Stimulated activated CD8-positive, alpha-beta memory T cell treated with anti-CD3 and anti-CD28 coated beads, Interleukin-7, amount 100 ng/mL, for 4 hours (primary cell): ENCODE measurements at places on chromosomes 3 and 15.

- no peak for DNase-seq
These were observed 15.4 kb downstream of the ALPK3 start for GRCh38 chr15:84832448-84833040.

- no peak for DNase-seq
These were observed 5.9 kb downstream of the STOML1 start for GRCh38 chr15:73986055-73986775.

- DNase-seq: no peak
These were observed 6.7 kb upstream of the TM4SF1 start for GRCh38 chr3:149384167-149384566.

GRCh38 chr3:177742273-177742672 lies 545.0 kb upstream of the TBL1XR1 start:
- no peak for DNase-seq

DNA sequence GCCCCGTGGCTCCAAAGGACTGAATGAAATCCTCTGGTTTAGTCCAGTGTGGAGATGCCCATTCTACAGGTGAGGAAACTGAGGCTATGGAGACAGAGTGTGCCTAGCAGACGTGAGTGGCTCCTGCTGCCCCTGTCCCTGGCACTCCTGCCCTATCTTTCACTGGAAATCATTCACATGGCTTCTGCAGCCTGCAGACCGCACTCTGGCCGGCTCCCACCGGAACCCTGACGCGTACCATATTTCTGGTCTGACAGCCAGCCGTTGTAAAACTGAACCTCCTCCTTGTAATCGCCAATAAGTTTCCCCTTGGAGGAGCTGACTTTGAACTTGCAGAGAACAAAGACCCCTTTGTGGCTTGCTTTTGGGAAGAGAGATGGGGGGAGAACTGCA lies 136.5 kb downstream of the CHSY1 start:
- DNase-seq: no peak

DNA sequence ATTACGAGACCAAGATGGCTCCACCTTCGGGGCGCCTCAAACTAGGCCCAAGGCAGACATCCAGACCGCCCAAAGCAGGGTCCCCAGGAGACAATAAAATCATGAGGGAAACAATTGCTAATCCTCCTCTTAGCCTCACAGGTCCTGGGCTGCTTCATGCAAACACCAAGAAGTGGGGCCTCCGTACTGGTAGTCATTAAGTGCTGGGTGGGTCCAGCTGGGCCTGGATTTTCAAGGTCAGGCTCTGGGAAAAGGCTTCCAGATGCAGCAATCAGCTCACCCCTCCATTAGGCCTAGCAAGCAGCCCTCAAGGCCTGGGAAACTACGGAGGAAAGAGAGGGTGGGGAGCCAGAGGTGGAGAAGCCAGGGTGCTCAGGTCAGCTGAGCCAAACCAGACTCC lies 634 bp downstream of the FBXL22 start:
- DNase-seq: no peak

DNA sequence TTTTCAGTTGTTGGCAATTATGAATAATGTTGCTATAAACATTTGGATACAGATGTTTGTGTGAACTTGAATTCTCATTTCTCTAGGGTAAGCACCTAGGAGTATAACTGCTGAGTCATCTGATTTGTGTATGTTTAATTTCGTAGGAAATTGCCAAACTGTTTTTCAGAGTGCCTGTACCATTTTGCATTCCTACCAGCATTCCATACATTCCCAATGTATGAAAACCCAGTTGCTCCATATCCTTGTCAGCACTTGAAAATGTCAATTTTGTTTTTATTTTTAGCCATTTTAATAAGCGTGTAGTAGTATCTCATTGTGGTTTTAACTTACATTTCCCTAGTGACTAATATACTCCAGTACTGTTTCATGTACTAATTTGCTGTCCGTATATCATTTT lies 98.5 kb upstream of the TSC22D2 start:
- DNase-seq: no peak

- no peak for DNase-seq
These were observed 14.2 kb upstream of the U2SURP start for GRCh38 chr3:142987080-142987700.

DNA sequence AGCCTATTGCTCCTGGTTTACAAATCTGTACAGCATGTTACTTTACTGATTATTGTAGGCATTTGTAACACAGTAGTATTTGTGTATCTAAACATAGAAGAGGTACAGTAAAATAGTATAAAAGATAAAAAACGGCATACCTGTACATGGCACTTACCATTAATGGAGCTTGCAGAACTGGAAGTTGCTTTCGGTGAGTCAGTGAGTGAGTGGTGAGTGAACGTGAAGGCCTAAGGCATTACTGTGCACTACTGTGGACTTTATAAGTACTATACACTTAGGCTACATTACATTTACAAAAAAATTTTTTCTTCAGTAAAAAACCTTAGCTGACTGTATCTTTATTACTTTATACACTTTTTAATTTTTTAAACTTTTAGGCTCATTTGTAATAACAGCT lies 90.9 kb downstream of the RAP2B start:
- DNase-seq: no peak

- no peak for DNase-seq
These were observed 17.8 kb upstream of the CMTM7 start for GRCh38 chr3:32373844-32374243.

- no peak for DNase-seq
These were observed 15.8 kb upstream of the RFTN1 start for GRCh38 chr3:16529264-16529663.

DNA sequence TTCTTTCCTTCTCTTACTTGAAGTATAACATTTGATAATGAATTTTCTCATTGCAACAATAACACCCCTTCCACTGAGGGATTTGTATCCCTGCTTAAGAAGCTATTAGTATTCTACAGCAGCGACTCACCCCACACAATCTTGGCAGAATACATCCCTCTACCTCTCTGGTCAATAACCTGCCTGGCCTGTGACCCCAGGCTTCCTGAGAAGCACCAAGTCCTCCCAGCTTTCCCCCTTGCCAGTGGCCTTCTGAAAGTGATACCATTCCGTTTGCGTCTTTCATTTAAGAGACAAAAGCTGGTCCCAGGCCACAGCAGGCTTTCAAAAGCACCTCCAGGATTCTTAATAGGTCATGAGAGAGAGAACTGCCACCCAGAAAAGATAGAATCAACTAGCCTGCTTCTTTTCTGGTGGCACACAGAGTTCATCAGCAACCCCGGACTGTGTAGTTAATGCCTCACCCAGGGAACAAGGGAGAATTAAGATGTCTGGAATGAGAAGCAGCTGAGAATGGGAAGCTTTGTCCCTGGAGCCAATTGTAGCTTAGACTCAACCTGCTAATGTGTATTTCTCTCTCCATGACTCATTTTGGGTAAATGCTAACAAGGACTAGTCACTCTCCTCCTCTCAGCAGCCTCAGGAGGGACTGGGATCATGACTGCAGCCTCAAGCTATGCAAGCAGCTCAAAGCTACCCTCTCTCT lies 101.0 kb upstream of the CPNE4 start:
- no peak for DNase-seq

DNA sequence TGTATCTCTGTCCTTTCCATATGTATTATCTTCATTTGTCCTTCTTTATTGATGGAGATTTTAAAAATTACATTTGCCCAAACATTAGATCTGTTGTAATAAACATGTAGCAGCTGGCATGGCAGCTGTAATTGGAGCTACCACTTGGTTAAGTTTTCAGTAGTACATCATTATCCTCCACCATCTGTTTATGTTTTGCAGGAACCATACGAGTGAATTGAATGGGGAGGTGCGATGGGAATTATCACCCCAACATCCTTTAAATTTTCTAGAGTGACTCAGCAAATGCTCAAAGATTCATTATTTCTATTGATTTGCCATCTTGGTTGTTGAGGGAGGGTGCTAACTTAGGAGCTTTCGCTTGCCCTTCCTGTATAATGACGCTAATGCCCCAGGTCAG lies 32.6 kb upstream of the NOX5 start:
- no peak for DNase-seq

DNA sequence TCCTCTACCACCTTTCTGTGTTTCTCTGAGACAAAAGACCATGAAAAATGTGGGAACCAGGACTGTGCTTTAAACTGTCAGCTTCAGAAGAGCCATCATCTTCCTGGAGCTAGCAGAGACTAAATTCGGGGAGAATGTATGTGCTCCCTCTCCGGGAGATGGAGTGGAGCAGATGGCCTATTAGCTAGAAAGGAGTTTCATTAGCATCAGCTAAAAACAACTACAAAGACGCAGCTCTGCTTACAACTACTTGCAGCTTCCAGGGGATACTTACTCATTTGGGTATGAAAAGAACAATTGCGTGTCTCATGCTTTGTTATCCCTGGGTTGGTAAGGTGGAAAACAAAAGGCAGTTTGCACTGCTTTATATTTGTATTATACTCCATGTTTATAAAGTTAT lies 159.6 kb downstream of the MFSD1 start:
- DNase-seq: no peak

GRCh38 chr3:13750731-13751130 lies 129.1 kb downstream of the WNT7A start:
- no peak for DNase-seq

DNA sequence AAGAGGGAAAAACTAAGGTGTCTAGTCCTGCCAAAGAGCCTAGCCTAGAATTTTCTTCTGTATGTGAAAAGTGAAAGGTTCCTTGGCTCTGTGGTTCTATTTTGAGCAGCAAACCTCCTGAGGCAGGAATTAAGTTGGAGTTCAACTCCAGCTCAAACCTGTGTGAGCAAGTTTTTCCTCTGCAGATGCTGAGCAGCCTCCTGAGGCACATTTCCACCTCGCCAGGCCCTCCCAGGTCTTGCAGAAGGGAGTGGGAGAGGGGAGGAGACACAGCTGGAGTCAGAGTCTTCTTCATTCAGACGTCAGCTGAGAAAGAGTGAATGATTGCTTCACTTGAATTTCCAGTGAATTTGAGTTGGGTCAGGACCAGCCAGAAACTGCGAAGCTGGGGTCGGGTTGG lies 69.5 kb upstream of the ETV5 start:
- no peak for DNase-seq

DNA sequence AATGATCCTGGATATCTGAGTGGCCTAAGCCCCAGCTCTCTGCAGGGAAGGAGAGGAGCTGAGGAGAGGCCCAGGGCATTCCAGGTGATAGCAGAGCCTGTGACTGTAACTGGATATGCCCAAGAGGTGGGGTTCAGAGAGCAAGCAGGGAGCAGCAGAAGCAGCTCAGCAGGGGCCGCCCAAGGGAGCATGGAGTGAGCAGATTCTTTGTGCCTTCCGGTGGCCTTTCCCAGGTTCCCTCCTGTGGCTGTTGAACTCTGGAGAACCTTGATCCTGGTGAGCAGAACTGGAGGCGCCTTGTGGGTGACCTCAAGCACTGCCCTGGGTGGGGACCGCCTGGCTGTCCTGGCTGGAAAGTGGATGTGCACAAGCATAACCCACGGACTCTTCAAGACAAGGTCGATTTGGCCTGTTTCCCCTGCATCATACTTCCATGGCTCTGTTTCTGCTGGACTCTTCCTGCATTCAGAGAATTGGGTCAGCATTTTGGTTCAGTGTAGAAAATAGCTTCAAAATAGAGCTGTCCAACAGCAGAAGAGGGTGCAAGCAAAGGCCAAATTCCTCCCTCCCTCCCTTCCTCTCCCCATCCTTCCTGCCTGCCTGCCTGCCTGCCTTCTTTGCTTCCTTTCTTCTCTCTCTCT lies 76.1 kb downstream of the ARNT2 start:
- DNase-seq: no peak

- no peak for DNase-seq
These were observed 98.9 kb upstream of the TLE3 start for GRCh38 chr15:70196372-70197316.

- no peak for DNase-seq
These were observed 38.2 kb upstream of the GYG1 start for GRCh38 chr3:148953094-148953493.

GRCh38 chr15:95742836-95743235 lies 587.7 kb upstream of the NR2F2 start:
- DNase-seq: no peak

GRCh38 chr3:37249717-37250116 lies 75.3 kb upstream of the LRRFIP2 start:
- DNase-seq: no peak

DNA sequence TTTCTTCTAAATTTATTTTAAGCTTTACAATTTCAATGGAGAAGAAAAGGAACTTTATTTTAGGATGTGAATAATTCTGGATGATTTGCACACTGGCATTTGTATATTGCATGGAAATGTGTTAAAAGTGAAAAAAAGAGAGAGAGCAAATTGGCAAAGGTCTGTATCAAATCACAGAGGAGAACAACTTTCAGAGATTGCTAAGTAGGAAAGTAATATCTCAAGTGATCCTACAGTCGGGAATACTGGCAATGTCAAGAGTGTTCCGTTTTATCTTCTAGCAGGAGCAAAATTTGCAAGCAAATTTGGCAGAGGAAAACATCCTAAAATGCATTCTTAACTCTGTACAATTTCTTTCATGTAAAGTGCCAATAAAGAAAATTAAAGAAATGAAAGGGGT lies 97.1 kb upstream of the TMC3 start:
- DNase-seq: no peak

DNA sequence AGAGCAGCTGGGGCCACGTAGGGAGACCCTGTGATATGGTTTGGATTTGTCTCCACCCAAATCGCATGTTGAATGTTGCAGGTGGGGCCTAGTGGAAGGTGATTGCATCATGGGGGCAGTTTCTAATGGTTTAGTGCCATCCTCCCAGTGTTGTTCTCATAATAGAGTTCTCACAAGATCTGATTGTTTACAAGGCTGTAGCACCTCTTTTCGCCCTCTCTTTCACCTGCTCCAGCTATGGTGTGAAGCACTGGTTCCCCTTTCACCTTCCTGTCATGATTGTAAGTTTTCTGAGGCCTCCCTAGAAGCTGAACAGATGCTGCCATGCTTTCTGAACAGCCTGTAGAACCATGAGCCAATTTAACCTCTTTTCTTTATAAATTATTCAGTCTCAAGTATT lies 198.9 kb upstream of the CBLB start:
- DNase-seq: no peak

DNA sequence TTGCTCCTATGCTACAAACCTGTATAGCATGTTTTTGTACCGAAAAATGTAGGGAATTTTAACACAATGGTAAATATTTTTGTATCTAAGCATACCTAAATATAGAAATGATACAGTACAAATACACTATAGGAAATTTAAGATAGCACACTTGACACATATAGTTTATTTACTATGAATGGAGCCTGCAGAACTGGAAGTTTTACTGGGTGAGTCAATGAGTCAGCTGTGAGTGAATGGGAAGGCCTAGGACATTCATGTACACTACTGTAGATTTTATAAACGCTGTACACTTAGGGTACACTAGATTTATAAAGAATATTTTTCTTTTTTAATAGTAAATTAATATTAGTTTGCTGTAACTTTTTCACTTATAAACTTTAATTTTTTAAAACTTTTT lies 707.7 kb upstream of the EPHA6 start:
- DNase-seq: no peak
